ENCODE measurements at places on chromosomes 12 and 14.

DNA sequence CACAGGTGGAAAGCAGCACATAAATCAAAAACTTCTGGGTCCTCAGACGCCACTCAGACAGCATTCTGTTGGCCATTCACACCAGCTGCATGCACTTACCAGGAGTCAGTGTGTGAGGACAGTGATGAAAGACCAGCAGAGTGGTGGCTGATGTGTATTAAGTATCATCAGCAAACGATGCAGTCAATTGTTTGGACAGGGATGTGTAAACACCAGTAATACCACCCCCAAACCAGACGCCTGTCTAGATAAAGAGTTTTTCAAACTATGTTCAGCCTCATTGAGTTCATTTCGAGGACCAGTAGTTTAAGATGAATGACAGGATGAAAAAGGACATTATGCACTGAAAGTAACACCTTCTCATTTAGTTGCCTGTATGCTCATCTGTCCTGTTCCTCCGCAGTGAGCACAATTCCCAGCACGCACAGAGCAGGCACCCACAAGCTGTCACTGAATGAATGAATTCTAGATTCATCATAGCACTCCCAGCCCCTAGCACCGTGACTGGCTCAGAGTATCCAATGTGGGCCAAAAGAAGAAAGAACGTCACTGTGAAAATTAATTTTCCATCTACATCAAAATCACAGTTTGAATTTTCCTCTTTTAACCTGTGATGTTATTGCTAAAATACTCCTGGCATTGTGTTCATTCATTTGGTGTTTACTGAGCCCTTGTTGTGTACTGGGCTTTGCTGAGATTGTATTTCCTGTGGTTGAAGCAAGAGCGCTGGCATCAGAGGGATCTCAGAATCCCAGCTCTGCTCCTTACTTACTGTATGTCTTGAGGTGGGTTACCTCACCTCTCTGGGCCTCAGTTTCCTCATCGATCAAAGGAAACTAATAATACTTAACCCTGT is 124.8 kb upstream of the NOS1 start:
- no peak for DNase-seq

DNA sequence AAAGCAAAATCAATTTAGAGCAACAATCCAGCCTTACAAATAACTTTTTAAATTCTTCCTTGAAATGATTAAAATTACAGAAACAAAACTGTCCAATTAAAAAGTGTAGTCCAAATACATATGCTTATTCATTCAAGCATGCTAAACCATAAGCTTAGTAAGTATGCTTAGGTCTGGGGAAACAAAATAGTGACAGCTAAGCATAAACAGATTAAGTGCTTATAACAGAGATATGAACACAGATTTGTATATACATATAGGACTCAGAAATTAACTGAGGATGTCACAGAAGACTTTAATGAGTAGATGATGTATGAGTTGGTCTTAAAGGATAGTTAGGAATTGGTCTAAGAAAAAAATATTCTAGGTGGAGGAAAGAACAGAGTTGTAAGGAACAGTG is 41.8 kb downstream of the SCAF11 start:
- no peak for DNase-seq

GRCh38 chr12:105001476-105001875 is 15.4 kb downstream of the NOPCHAP1 start:
- no peak for DNase-seq

DNA sequence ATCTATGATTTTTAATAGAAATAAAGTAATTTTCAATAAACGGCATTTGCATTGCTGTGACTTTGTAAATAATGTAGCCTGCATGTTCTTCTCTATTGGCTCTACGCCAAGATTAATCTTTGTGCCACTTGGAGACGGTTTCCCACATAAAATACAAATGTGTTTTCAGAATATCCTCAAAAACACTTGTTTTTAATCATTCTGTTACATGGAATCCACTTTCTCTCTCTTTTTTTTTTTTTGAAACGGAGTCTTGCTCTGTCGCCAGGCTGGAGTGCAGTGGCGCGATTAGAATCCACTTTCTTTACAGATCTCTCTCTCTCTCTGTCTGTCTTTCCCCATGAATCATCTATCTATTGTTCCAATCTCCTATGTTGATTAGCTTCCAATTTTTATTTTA is 22.8 kb upstream of the SSPN start:
- no peak for DNase-seq

DNA sequence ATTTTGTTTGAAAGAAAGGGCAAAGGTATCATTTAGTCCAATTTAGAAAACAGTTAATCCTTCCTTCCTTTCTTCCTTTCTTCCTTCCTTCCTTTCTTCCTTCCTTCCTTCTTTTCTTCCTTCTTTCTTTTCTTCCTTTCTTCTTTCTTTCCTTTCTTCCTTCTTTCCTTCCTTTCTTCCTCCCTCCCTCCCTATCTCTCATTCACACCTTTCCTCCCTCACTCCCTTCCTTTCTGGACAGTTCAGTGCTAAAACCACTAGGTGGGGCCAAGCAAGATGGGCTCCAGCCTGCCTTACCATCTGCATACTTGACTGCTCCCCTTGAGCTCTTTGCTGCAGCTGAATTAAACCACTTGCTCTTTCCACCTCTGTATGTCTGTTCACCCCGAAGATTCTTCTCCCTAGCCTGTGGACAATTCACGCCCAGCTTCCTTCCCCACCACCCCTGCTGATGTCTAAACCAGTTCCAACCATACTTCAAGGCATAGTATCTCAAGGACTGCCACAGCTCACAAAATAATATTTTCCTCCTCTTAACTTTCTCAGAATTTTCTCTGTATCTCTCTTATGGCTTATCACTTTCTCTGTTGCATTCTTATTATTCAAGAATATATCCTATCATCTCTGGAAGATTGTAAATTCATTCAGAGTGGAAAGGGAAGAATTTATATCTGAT is 78.0 kb downstream of the DBX2 start:
- no peak for DNase-seq

- DNase-seq = no peak
Measured at GRCh38 chr12:128807161-128807724, 16.5 kb downstream of the SLC15A4 start.

- no peak for DNase-seq
Measured at GRCh38 chr14:50091240-50091913, 25.0 kb downstream of the VCPKMT start.

DNA sequence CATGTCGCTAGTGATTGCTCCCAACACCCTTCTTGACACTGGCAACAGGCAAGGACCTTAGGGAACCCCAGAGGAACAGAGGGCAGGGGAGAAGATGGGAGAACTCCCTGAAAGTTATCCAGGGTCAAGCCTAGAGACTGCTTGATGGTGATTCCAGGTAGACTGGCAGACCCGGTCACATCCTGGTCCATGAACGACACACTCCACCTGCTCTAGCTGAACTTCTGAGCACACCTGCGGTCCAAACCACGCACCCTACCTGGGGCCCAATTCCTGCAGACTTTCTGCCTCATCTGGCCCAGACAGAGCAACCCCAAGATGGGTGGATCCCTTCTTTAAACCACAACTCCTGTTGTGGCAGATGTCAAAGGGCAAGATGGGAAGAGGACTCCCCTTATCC is 34.2 kb downstream of the NCKAP5L start:
- no peak for DNase-seq
